ENCODE measurements at places on chromosomes 11 and 22.
A peak's percentile ranks its signal among the peaks of the same experiment; 100 is the strongest.

- no peak for DNase-seq
Measured at GRCh38 chr11:120137611-120138521, at the start of gene TRIM29. TSS of gene TRIM29 (minus strand) at chr11:120138113. CDS start at chr11:120138031, 82 bp downstream.

- DNase-seq = no peak
Measured at GRCh38 chr22:31841078-31841827, 87.4 kb downstream of the DEPDC5 start.

DNA sequence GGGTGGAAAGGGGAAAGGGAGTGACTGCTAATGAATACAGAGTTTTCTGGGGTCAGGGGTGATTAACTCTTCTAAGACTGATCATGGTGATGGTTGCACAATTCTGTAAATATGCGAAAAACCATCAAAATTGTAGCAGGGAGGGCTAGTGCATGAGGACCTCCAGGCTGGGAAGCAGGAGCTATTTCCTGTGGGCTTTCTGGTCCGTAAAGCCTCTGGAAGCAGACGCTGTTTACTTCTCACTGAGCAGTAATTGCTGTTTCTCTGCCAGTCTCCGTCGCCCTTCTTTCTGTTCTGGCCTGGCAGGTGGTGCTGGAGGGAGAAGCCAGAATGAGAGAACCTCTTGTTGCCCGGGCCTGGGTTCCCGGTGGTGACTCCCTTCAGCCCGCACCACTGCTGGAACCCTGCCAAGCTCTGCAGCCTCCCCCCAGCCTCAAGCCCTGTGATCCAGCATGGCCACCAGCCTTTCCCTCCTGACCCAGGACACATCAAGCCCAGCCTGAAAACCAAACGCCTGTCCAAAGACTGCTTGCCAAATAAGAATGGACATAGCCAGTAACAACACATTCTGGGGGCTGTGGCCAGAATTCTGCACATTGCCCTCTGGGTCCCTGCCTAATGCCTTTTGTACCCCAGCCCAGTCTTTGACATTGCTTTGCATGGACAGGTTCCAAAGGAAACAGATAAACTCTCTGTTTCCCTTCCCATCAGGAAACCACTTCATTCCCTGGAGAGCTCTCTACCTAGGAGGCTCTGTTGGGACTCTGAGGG lies 201.0 kb upstream of the NAV2 start:
- DNase-seq = peak; percentile 68

DNA sequence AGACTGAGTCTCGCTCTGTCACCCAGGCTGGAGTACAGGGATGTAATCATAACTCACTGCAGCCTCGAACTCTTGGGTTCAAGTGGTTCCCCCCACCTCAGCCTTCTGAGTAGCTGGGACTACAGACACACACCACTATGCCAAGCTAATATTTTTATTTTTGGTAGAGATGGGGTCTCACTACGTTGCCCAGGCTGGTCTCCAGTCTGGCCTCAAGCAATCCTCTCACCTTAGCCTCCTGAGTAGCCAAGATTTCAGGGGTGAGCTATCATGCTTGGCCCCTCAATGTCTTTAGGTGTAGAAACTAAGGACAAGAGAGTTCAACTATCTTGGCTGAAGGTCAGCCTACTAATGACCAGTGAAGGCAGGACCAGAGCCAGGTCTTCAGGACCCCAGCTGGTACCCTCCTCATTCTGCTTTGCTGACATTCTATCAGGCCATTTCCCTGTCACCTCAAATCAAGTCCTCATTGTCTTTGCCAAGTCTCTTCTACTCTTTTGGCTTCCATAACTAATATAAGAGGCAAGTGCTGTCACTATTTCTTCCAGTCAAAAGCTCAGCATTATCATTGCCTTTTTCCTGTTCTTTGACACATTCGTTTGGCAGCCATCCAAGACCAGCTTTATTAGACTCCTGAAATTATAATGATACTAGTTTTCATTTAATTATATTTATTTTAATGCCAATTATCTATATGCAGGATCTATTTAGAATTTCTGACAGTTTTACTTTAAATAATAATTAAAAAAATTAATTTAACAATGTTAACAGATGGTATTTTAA lies 264.2 kb upstream of the PITPNB start:
- peak; percentile 9 for DNase-seq

DNA sequence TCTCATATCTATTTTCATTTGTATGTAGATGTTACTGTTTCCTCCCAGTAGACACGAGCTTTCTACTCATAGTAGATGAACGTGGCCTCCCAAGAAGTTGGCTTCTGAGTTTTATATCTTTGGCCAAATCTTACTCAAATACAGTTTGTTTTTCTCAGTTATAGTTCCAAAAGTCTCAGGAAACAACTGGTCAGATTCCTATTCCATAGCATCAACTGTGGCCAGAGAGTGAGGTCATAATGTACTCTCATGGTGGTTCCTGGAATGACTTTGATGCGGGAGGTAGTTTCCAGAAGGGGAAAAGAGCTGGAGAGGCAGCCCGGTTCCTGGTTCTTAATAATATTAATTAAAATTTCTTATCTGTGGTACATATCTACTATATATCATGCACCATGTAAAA lies 77.3 kb downstream of the SLC17A6 start:
- DNase-seq = no peak

Data from NCI-H1694 (cell line).